ENCODE measurements at places on chromosomes 4 and X.

DNA sequence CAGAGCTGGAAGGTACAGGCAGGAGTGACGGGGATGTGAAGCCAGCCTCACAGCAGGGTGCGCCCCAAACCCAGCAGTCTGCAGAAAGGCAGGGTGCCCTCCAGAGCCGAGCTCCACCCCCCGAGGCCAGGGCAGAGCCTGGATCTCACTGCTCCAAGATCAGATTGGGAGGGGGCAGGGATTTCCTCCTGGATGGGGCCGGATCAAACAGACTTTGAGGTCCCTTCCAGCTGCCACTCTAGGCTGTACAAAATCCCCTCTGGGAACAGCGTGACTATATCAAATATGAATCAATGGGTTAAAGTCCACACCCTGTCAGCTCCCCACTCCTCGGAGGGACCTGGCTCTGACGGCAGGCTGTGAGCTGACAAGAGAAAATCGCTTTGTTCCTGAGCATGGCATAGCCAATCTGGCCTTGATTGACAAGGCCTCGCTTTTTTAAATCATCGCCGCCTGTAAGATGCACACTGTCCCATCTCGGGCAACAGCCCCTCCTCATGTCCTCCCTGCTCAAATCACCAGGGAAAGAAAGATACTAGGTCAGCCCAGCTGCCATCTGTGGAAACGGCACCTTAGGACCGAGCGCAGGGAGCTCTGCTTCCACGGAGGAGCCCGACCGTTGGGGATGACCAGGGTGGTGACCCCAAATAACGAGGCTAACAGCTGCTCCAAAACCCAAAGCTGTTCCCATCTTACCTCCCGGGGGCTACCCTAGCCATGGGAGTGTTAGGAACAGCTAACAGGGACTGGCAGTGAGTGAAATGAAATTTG is 39.9 kb downstream of the PSAPL1 start:
- no peak for DNase-seq

- no peak for DNase-seq
These were observed 763.6 kb upstream of the AGA start for GRCh38 chr4:178205826-178206225.

- DNase-seq = no peak
These were observed 318.0 kb upstream of the HS3ST1 start for GRCh38 chr4:11746734-11747133.

DNA sequence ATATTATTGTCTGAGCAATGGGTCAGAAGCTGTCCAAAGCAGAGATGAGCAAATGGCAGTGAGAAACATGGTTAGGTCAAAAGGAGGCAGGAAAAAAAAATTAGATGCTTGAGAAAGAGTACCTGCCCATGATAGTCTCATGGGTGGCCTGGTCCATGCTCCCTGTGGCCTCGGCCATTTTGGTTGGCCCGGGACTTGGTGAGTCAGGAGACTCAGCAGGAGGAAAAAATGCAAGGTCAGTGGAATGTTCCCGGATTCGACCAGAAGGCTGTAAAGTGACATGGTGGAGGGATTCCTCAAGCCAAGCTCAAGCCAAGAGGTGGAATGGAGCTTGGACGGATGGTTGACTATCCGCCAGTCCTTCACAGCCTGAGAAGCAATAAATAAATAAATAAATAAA is 236.7 kb downstream of the ASMT start:
- no peak for DNase-seq

GRCh38 chrX:74015379-74016019 is 288.5 kb upstream of the ZCCHC13 start:
- peak; percentile 16 for DNase-seq

DNA sequence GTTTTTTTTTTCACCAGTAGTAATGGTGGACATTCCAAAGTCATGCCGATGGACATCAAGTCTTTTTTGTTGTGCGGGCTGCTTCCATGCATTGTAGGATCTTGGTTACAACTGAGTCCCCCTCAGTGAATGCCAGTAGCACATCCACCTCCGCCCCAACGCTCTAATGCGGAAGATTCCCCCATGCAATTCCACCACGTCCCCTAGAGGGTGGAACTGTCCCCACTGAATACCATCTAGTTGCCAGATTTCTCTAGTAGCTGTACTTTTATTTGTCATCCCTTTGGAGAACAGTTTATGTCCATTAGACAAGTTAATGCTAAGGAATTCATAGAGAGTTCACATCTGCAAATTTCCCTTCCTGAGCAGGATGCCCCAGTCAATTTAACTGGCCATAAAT is 6.7 kb downstream of the SHISA3 start:
- DNase-seq = no peak

GRCh38 chrX:23633834-23634580 is 33.3 kb upstream of the PRDX4 start:
- no peak for DNase-seq

DNA sequence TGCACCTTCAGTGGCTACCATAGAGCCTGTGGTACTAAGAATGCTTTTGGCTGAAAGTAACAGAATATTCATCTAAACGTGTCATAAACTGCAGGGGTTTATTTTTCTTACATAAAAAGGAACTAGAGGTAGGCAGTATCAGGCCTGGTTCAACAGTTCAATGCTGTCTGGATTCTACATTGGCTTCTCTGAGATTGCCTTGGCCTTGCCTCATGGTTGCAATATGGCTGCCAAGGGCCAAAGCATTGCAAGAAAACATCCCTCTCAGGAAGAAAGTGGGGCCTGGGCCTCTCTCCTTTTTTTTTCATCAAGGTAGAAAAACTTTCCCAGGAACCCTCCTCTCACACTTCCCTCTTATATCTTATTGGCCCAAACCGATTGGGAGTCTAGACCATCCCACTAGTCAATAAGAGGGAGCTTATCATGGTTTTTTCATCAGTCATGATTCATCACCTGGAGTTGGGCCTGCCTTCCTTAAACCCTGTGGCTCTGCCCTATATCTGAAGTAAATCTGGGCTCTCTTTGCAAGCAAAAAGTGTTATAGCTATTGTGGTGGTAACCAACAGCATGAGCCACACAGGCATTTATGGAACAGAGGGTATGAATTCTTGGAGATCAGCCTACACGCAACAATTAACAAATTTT is 1.8 kb upstream of the DOCK11 start:
- DNase-seq = no peak

DNA sequence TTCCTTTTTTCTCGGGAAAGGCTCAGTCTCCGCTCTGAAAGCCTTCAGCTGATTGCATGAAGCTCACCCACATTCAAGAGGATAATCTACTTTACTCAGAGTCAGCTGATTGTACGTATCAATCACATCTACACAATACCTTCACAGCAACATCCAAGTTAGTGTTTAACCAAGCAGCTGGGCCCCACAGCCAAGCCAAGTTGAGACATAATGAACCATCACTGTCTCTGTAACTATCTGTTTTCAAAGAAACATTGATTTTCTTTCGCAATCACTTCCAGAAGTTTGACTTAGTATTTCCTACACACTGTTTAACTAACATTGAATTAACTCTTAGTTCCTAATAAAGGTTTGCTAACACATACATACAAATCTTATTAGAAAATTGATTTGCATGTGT is 40.3 kb downstream of the RWDD4 start:
- DNase-seq = no peak

GRCh38 chrX:18894156-18894555 is 89.8 kb downstream of the PHKA2 start:
- no peak for DNase-seq

- DNase-seq = no peak
These were observed 54.8 kb upstream of the MAPK10 start for GRCh38 chr4:86414686-86415085.

DNA sequence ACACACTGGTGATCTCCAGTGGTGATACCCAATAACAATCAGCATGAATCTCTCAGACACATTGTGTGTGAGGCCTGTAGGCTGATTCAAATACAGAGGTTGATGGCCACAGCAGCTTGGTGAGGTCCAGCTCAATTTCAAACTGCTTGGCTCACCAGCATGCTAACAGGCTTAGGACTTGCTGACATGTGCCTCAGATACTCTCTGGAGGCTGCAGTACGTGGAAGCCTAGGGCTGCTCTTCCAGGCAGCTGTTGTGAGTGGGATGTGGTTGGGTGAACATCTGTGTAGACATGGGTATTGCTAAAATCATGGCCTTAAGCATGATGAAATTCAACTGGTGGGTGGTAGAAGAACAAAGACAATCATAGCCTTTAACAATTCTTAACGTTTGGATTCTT is 4.3 kb downstream of the CXCL9 start:
- no peak for DNase-seq

- DNase-seq = no peak
These were observed 22.7 kb upstream of the OGT start for GRCh38 chrX:71510161-71510560.

- DNase-seq = no peak
These were observed 53.6 kb downstream of the CORIN start for GRCh38 chr4:47784222-47784621.

GRCh38 chr4:28555866-28556265 is 1695.2 kb downstream of the STIM2 start:
- DNase-seq = no peak

DNA sequence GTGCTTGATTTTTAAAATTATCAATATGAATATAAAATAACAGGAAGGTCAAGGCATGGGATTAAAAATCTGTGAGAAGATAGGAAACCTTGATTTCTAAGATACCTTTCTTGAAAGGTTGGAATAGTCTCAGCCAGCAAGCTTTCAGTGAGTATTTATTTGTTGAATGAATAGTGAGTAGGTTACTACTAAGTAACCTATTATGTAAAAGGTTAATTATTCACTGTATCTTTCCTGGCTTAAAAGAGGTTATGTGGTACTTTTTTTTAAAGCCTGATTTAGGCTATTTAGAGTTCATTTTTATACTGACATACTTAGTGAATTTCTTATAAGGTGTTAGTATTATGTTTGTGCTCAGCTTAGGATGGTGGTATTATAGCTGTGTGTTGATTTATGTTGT is 123.5 kb downstream of the PTPN13 start:
- DNase-seq = no peak

DNA sequence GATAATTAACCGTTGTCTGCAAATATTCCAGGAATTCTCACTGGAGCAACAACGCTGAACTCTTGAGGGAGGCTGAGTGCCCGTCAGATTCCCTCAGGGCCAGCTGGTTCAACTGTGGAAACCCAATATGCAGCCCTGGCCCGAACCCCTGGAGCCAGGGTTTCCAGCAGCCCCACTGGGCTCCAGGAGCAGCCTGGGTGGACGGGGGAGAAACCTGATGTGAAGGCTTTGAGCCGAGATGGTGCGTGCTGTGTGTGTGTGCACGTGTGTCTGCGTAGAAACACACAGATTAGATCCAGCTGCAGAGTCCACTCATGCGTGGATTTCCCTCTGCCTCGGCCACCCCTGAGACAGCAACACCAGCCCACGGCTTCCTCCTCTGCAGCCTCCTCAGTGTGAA is 19.4 kb upstream of the SLC25A6 start:
- no peak for DNase-seq

DNA sequence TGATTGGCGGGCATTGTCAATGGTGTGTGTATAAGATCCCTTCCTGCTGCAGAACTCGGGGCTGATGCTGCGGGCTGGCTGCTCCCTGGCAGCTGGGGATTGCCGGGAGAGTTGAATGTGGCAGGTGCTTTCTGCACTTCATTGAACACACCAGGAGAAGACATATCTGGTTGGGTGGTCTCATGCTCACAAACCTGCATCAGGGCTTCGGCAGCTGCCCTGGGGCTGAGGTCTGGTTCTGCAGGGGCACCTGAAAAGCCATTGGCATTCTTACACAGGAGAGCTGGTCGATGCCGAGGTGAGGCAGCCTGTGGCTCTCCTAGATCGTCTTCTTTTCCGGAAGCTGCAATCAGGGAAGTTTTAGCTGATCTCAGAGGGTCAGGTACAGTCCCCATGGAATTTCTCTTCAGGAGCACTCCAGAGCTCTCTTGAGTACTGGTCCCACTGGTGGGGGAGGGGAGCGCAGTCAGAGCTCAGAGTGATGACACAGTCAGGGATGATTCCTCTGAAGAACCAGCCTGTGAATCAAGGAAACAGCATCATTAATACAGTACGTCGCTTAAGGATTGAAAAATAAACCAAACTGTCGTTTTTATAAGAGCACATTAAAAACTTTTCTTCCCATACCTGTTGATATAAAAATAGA is 57.8 kb downstream of the GPRIN3 start:
- no peak for DNase-seq

GRCh38 chr4:6992728-6993677 is 50.2 kb upstream of the TADA2B start:
- DNase-seq = no peak

GRCh38 chrX:129823115-129823514 is 20.6 kb downstream of the ZDHHC9 start:
- DNase-seq = peak; percentile 26

DNA sequence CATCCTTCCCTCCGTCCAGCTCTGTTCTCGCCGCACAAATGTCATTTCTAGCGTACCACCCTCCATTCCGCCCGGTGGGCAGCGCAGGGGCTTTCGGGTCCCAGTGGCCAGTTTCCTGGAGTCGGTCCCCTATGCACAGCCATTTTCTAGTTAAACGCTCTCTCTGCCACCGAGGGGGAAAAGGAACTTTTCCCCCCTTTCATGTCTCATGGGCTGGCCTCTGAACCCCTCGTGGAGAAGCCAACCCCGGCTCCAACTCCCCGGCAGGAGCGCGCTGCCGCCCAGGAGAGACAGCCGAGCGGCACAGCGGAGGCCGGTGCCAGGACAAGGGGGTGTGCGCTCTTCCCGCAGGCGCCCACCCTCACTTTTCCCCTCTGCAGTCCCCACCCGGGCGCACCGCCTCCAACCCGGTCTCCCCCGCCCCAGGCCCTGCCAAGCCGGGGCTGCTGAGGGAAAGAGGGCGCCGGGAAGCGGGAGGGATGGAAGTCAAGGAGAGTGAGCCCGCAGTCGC is 662 bp downstream of the APBB2 start:
- DNase-seq = no peak

GRCh38 chrX:78102091-78102490 is 2.0 kb upstream of the PGK1 start:
- no peak for DNase-seq

DNA sequence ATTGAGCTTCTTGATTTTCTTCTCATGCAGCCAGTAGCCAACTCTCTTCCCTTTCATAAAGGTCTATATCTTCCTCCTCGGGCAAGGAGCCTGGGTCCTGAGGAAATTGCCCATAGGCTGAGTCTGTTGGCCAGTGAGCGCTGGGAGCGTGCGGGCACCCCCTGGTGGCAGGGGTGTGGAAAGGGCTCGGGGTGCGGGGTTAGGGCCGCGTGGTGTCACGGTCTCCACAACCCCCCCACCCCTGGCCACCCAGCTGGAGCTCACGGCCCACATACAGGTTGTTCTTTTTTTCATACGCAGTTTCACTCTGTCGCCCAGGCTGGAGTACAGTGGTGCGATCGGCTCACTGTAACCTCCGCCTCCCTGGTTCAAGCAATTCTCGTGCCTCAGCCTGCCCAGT is 13.1 kb downstream of the RBM10 start:
- DNase-seq = no peak

GRCh38 chr4:63556332-63556731 is 852.9 kb downstream of the TECRL start:
- DNase-seq = no peak

GRCh38 chr4:22237846-22238494 is 277.9 kb downstream of the ADGRA3 start:
- DNase-seq = no peak

- DNase-seq = no peak
These were observed 55.4 kb downstream of the CC2D2A start for GRCh38 chr4:15525080-15525479.

GRCh38 chr4:107153228-107153627 is 117.1 kb upstream of the DKK2 start:
- DNase-seq = no peak
